Fibroblast of skin of back (primary cell): ENCODE measurements at places on chromosomes 5 and 9.
A peak's percentile ranks its signal among the peaks of the same experiment; 100 is the strongest.

GRCh38 chr9:3863111-3863528 is 337.3 kb upstream of the RFX3 start:
- DNase-seq = peak; percentile 99

DNA sequence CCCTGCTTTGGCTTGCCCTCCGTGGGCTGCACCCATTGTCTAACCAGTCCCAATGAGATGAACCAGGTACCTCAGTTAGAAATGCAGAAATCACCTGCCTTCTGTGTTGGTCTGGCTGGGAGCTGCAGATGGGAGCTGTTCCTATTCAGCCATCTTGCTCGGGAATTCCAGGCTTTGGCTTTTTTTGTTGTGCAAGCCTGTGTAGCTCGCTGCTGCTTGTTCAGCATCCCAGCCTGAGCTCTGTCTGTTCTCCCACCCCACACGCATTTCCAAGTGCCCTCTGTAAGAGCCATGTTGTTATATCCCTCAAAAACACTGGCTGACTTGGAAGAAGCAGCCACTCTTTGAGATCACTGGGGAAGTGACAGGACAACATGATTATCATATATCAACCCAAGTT is 101.6 kb upstream of the DPYSL3 start:
- DNase-seq = no peak

GRCh38 chr5:34756781-34757624 is 82.0 kb upstream of the TTC23L start:
- DNase-seq = no peak

- peak; percentile 2 for DNase-seq
Measured at GRCh38 chr5:19616701-19617215, 371.2 kb downstream of the CDH18 start.

- no peak for DNase-seq
Measured at GRCh38 chr5:25707093-25707492, 1062.3 kb upstream of the CDH10 start.

GRCh38 chr9:74412236-74412979 is 84.7 kb upstream of the RORB start:
- no peak for DNase-seq

GRCh38 chr9:72946821-72947220 is 6.0 kb downstream of the ALDH1A1 start:
- DNase-seq = no peak
